ENCODE measurements at places on chromosomes 7 and 10. TPM values are rescaled to one million over a fixed set of nuclear protein-coding genes. Genes with fewer than 3 reads are reported as not detected.
A peak's percentile ranks its signal among the peaks of the same experiment; 100 is the strongest.

GRCh38 chr7:10257438-10257837 lies 716.2 kb upstream of the PHF14 start:
- H3K36me3 ChIP-seq: no peaks in the 10 kb centered on the region
- no peak overlapping the region for H3K4me3 ChIP-seq
- no peaks in the 10 kb centered on the region for H3K27me3 ChIP-seq
- no peak for DNase-seq
- no peak overlapping the region for H3K27ac ChIP-seq

- H3K36me3 ChIP-seq: no peaks in the 10 kb centered on the region
- no peak overlapping the region for H3K27ac ChIP-seq
- peaks cover 2% of the 10 kb centered on the region for H3K4me1 ChIP-seq
Observed at GRCh38 chr10:13555884-13556510, 27.2 kb upstream of the BEND7 start.

- no peaks in the 10 kb centered on the region for H3K27me3 ChIP-seq
- no peaks in the 10 kb centered on the region for H3K36me3 ChIP-seq
- H3K4me1 ChIP-seq: peaks cover 5% of the 10 kb centered on the region
Observed at GRCh38 chr10:11886851-11887250, 63.7 kb downstream of the PROSER2 start.

GRCh38 chr10:110762109-110762848 lies 109.4 kb upstream of the PDCD4 start:
- H3K36me3 ChIP-seq: no peaks in the 10 kb centered on the region
- no peaks in the 10 kb centered on the region for H3K27me3 ChIP-seq
- H3K4me3 ChIP-seq: no peak overlapping the region
- H3K27ac ChIP-seq: no peak overlapping the region
- peaks cover 5% of the 10 kb centered on the region for H3K4me1 ChIP-seq

DNA sequence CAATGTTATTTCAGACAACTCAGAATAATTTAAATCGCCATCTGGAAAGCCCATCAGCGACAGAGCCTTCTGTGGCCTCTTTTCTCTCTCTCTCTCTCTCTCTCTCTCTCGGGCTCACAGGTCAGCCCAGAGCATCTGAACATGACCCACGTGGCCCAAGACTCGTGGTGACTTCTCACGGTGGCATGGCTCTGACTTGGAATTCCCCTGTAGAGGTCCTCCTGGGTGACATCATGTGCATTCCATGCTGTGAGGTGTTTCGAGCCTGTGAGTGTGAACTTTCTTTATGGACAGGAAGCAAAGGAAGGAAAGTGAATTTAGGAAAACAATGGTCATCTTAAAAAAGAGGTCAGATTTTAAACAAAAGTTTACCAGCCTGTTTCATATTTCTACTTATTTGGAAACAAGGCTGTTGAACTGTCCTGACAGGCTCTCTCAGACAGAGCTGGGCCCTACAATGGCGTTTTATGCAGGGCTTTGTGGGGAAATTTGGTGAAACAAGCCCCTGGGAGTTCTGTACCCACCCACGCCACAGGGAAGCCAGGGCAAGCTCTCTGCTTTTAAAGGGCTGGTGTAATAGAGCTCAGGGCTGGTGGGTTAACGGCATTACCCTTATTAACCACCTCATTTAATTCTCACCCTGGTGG lies 359.7 kb upstream of the ZNF32 start:
- H3K4me1 ChIP-seq: peaks cover 10% of the 10 kb centered on the region
- no peak overlapping the region for H3K27ac ChIP-seq
- peaks cover 4% of the 10 kb centered on the region for H3K27me3 ChIP-seq
- no peak overlapping the region for H3K4me3 ChIP-seq
- H3K36me3 ChIP-seq: no peaks in the 10 kb centered on the region

DNA sequence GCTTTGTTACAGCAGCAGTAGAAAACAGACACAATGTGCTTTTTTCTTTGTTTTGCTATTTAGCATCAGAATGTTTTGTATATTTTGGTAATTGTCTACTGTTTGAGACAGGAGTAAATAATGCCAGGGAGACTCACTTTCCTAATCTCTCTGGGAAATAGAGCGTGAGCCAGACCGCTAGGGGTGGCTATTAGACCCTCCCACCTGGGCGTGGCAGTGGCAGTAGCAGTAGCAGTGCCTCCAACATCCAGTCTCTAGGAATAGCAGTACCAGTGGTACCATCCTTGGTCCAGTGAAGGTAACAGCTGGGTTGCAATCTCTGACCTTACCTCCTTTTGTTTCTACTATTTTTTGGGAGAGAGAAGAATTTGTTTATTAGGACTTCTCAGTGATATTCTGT lies 165.7 kb upstream of the MAGI2 start:
- H3K4me3 ChIP-seq: no peak overlapping the region
- H3K36me3 ChIP-seq: no peaks in the 10 kb centered on the region
- H3K27me3 ChIP-seq: no peaks in the 10 kb centered on the region
- H3K27ac ChIP-seq: no peak overlapping the region

GRCh38 chr7:30479202-30480120 lies 877 bp upstream of the NOD1 start:
- DNase-seq: peak; percentile 54
- peaks cover 36% of the 10 kb centered on the region for H3K4me1 ChIP-seq
- H3K27ac ChIP-seq: peak overlapping the region; percentile 93
- H3K27me3 ChIP-seq: no peaks in the 10 kb centered on the region

DNA sequence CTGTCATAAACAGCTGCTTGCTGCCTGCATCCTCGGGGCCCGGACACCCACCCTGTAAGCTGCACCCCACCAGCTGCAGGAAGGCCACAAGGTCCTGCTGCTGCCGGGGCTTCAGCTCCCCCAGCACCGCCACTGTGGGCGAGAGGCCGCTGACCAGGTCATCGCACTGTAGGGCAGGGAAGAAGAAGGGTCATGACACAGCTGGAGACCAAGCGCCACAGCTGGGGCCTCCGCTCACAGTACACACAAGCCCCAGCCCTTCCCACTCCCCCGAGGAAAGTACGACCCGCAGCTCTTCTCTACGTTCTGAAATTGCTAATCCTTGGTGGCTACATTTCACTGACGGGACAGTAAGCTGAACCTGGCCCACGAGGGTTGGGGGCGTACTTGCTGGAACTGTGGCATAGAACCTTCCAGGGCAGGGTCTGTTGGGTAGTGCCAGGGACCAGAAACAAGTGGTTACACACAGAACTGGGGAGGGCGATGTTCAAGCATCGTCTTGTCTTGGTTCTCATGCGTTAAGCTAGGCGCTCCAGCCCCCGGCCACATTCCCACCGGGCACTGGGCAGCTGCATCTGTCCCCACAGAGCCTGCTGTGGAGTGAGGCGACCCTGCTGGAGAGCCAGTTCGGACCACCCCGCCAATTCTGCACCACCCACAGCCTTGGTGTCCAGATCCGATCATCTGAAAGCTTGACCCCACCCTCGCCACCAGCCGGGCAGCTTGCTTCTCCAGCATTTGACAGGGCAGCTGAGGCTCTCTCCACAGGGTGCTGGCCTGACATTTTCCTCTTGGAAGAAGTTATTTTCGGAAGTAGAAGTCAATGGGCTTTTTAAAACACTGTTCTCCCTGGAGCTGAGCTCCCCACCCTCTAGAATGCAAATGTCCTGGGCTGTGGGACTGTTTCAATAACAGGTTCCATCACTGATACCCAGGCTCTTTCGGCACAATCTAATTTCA lies 50.8 kb downstream of the GSDME start:
- H3K4me1 ChIP-seq: peaks cover 8% of the 10 kb centered on the region
- H3K27me3 ChIP-seq: no peaks in the 10 kb centered on the region
- no peak overlapping the region for H3K27ac ChIP-seq
- no peaks in the 10 kb centered on the region for H3K36me3 ChIP-seq
- H3K4me3 ChIP-seq: no peak overlapping the region
- no peak for DNase-seq

GRCh38 chr7:28369523-28369922 lies 42.8 kb upstream of the CREB5 start:
- no peaks in the 10 kb centered on the region for H3K36me3 ChIP-seq
- no peak for DNase-seq
- peaks cover 10% of the 10 kb centered on the region for H3K27me3 ChIP-seq
- H3K4me1 ChIP-seq: no peaks in the 10 kb centered on the region
- H3K27ac ChIP-seq: no peak overlapping the region

DNA sequence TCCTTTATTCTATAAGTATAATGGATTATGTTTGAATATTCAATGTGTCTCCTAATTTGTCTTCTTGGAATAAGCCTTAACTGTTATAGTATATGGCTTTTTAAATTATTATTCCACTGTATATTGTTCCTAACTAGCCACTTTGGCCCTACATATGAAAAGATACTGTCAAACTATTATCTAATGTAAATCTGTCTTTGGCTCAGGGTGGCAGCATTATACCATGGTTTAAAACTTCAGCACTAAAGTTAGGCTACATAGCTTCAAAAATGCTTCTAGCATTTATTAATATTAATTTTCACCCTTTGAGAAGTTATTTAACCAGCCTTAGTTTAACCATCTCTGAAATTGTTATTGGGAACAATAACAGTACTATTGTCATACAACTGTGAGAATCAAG lies 543.1 kb upstream of the MBL2 start:
- no peaks in the 10 kb centered on the region for H3K36me3 ChIP-seq
- H3K27me3 ChIP-seq: no peaks in the 10 kb centered on the region
- DNase-seq: no peak
- no peaks in the 10 kb centered on the region for H3K4me1 ChIP-seq
- no peak overlapping the region for H3K27ac ChIP-seq

- H3K4me1 ChIP-seq: peaks cover 28% of the 10 kb centered on the region
- no peak overlapping the region for H3K4me3 ChIP-seq
Observed at GRCh38 chr7:157564517-157565177, 227.8 kb downstream of the DNAJB6 start.

The FRMPD2 gene
- not detected for total RNA-seq

GRCh38 chr7:142150356-142150755 lies 38.8 kb downstream of the MGAM2 start:
- DNase-seq: no peak
- H3K27me3 ChIP-seq: peaks cover 2% of the 10 kb centered on the region
- H3K27ac ChIP-seq: no peak overlapping the region
- H3K4me1 ChIP-seq: peaks cover 5% of the 10 kb centered on the region

DNA sequence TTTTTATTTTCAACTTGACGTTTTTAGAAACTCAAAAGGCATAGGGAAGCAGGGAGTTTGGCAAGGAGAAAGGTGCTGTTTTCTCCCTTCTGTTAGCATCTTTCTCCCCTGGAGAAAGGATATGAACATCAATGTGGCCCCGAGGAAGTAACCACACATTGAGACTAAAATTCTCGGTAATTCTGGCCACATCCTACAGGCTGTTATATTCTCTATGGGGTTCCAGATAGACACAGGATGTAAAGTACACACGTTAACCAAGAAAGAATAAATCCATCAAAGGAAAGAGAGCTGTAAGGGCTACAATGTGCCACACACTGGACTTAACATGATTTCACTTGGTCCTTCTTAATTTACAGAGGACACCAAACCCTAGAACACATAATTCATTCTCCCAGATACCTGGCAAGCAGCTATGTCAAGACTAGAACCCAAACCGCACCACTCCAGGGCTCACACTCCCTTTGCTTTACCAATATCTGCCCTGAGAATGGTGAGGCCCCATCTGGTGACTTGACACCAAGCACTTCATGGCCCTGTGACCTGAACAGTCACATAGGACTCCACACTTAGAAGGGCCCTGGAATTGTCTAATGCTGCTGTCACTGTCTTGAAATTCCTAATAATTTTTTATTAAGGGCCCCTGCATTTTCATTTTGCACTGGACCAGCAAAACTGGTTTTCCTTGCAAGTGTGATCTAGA lies 73.9 kb downstream of the PRLHR start:
- no peak overlapping the region for H3K4me3 ChIP-seq
- DNase-seq: no peak
- peak overlapping the region; percentile 66 for H3K27ac ChIP-seq
- no peaks in the 10 kb centered on the region for H3K36me3 ChIP-seq
